Stimulated activated CD8-positive, alpha-beta memory T cell treated with anti-CD3 and anti-CD28 coated beads, Interleukin-7, amount 100 ng/mL, for 1 hour (primary cell): ENCODE measurements at places on chromosomes 11 and 22.

DNA sequence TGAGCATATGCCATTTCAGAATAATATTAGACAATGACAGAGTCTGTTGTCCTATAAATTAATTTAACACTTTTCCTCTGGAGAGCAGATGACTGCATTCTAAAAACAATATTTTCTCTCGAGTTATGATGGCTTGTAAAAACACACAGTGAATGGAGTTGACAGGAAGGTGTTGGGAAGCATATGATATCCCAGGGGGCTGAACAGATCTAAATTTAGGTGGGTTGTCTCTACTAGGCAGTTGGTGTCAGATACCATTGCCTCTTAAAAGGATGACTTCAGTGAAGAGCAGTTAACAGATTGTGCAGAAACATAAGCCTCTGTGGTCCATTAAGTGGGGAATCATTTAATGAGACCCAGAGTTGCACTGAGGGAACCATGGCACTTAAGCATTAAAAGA is 30.7 kb downstream of the SVIP start:
- DNase-seq: no peak

GRCh38 chr11:86524620-86525352 is 147.6 kb downstream of the ME3 start:
- DNase-seq: no peak

DNA sequence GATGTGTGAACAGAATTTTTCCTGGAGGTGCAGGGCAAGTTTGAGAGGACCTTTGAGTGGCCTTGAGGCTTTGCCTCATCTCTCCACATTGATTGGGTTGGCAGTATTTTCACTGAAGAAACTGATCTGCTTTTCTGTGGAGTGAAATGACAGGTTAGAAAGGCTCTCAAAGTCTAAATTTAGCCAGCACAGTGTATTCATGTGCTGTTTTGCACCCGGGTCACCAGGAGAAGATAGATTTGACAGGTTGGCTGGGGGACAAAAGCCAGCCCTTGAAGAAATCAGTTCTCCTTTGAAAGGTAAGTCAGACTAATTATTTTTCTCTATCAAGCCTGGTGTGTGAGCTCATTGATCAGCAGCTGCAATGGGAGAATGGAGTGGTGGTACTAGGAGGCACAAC is 152.9 kb downstream of the DBX1 start:
- no peak for DNase-seq

DNA sequence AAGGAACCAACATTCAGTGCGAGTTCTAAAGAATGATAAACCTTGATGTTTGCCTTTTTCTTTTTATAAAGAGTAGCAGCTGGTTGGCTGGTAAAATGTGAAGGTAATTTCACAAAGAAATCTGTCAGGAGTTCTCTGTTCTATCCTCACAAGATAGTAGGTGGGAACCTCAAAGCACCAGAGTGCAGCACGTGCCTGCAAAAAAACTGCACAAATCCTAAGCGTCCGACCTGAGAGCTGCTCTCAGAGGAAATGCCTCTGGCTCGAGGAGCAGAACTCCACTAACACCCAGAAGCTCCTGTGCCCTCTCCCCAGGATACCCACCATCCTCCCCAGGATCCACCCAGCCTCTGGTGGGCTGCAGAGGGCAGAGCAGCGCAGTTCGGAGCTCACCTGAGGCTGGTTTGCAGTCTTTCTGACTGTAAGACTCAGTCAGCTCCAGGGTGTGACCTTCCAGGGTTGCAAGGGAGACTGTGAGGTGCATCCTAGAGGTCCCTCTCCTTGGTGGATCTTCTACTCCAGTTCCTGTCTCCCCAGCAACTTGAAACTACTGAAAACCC is 23.5 kb downstream of the PRDM10 start:
- DNase-seq: no peak

- no peak for DNase-seq
These were observed 386.9 kb upstream of the FAT3 start for GRCh38 chr11:91837411-91838330.

GRCh38 chr11:27820249-27820648 is 120.0 kb upstream of the BDNF start:
- no peak for DNase-seq

- no peak for DNase-seq
These were observed 23.9 kb downstream of the TSPAN32 start for GRCh38 chr11:2325719-2326118.

- DNase-seq: no peak
These were observed 95.0 kb downstream of the PDE2A start for GRCh38 chr11:72578991-72579815.

- DNase-seq: no peak
These were observed 699 bp upstream of the SDF2L1 start for GRCh38 chr22:21641417-21641788.

DNA sequence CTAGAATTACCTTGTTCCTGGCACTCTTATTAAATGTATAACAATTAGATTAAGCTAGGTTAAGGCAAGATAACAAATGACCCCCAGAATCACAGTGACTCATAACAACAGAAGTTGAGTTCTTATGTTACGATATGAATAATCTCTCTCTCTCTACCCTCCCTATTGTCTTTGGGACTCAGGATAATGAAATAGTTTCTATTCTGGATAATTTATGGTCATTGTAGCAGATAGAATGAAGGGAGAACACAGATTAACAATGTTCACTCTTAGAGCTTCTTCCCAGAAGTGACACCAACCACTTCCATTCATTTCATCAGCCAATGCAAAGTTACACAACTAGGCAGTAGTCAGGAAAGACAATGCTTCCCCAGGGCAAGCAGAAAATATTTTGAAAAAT is 334.5 kb downstream of the C11orf87 start:
- no peak for DNase-seq

- no peak for DNase-seq
These were observed 7.6 kb downstream of the ZNF70 start for GRCh38 chr22:23743303-23743705.

DNA sequence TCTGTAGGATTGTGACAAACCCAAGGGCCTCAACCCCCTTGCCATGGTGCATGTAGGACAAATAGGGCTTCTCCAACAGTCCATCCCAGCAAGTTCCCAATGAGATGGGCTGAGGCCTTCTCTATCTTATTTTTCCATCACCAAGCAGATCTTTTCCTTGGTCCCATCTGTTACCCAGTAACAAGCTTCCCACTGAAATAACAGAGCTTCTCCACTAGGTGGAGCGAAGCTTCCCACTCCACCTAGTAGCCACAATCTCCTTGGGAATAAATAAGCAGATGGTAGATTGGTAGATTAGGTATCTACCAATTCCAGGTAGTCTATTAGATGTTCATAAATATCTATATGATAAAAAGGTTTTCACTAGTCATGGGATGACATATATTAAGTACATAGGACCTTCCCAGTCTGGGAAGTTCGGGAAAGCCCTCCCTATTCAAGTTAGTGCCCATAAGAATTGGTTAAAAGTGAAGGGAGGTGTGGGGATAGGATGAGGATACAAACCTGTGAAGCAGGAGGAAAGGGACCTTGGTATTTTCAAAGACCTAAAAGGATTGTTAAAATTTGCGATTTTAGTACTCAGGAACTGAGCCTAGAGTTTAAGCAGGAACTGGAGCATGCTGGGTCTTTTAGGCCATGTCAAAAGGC is 5.9 kb upstream of the OR52L1 start:
- DNase-seq: no peak

GRCh38 chr11:116384876-116385275 is 387.9 kb downstream of the BUD13 start:
- DNase-seq: no peak

DNA sequence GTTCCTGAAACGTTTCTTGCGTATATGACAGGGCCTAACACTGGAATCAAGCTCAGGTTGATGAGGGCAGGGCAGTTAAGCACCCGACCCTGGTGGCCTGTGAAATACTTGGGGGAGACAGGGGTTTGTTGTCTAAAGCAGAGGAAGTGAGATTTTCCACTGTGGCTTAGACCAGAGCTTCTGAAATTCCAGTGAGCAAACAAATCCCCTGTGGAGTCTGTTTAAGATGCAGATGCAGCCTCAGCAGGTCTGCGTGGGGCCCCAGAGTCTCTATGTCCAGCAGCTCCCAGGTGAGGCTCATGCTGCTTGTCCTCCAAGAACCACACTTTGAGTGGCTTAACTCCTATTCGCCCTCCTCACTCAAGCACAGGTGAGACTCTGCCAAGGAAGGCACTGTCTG is 39.1 kb upstream of the PRAME start:
- no peak for DNase-seq

DNA sequence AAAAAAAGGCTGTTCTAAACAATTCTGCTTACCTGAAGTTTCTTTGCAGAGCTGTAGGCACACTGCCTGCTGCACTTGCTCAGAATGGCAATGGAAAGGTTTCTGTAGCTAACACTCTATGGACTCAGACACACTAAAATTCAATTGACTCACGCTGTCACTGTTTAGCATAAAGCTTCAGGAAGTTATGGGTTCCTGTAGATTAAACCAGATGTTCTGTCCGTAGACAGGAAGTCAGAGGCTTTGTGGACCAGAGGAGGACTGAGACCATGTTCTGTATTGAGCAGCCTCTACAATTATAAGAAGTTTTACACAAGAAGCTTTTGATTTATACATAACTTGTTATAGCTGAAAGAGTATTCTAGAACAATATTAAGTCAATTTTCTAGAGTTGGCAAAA is 70.4 kb downstream of the GLYATL1 start:
- no peak for DNase-seq

GRCh38 chr11:129657866-129658525 is 157.7 kb upstream of the TMEM45B start:
- no peak for DNase-seq

- DNase-seq: no peak
These were observed 8.1 kb upstream of the SLC22A12 start for GRCh38 chr11:64582885-64583284.

- no peak for DNase-seq
These were observed 274.8 kb downstream of the SOX6 start for GRCh38 chr11:16081382-16082094.

GRCh38 chr11:87597725-87598124 is 560.0 kb downstream of the TMEM135 start:
- no peak for DNase-seq

DNA sequence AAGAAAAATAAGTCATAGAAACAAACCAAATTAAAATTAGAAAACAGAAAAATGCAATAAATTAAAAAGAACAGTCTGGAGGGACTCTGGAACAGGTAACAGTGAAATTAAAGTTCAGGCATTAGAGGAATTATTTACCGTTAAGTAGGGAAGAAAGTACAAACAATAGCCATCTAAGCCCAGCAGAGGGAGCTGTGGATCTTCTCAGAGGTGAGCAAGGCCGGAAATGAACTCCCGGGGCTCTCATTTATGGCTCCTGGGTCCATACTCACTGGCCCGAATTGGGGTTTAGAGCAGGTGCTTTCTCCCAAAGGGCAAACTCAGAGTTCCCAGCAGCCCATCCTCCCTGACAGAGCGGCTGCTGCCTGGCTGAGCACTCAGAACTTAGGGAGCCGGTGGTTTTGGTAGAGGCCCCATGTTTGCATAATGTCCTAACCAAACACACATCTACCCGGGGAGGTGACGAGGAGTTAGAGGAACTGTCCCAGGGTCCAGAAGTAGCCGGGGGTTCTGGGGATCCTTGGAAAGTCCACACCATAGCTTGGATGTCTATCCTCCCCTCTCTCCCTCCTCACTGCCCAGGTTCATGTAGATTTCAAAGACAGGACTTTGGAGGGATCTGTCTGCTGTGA is 87.8 kb upstream of the VPREB1 start:
- no peak for DNase-seq

DNA sequence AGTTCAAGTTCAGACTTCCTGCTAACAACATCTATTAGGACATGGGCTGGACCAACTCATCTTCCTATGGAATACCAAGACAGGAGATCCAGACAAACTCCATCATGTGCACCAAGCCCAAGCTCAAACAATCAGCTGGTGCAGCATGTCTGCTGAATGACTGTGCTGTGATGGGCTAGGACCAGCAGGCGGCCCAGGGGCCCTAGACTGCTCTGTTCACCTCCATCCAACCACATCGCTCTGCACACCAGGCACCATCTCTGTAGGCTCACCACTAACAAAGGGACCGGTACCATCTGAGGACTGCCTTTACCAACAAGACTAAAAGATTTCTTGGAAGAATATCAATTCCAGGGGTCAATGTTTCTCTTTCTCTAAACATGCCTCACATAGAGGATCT is 10.3 kb downstream of the BRD1 start:
- DNase-seq: no peak

GRCh38 chr11:12070446-12071267 is 39.7 kb upstream of the MICAL2 start:
- DNase-seq: no peak

DNA sequence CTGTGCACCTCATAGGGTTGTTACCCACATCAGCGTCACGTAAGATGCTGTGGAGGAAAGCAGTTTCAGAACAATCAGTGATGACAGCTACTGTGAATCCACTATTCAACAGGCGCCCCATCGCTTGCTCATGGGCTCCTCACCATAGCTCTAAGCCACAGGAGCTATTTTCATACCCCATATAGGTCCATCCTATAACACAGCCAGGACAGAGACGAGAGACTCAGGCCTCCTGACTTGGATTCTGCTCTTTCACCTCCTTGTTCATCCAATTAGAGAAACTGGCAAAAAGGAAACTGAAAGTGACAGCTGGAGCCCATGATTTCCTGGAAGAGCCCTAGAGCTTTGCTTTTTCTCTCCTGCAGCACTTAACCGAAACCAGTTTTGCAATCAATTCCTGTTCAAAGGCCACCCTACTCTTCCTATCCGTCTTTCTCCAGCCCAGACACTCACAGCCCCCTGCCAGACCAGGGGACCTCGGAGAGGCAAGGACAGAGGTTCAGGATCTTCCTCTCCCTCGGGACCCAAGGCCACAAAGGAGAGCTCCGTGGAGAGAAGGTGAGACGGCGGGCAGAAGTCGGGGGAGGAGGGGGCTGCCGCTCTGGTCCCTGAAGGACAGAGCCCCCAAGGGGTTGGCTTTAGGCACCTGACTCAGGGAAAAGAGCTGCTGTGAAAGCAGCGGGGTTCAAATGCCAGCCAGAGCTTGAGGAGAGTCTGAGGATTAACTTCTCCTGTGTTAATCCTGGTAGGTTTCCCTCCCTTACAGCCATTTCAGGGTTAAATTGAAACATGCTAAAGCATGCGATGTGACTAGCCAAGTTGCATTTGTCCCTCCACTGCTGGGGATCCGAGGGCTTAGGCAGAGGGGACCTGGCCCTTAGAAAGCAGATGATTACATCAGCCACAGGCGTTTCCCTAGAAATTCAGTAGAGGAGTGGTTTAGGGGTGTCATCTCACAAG is at the start of gene APOL6:
Gene APOL6 (plus strand): TSS at position 381 of the 960 bp plus-strand sequence. CDS start 7,980 bp downstream, outside the sequence.
- peak; percentile 17 for DNase-seq

DNA sequence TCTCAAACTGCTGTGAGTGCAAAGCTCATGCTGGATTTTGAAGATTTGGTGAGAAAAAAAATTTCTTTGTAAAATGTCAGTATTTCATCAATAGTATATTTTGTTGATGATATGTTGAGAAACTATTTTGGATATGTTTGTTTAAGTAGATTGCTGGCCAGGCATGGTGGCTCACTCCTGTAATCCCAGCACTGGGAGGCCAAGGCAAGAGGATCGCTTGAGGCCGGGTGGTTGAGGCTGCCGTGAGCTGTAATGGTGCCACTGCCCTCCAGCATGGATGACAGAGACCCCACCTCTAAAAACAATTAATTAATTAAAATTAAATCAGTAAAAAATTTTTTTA is 6.9 kb upstream of the IFITM3 start:
- no peak for DNase-seq

DNA sequence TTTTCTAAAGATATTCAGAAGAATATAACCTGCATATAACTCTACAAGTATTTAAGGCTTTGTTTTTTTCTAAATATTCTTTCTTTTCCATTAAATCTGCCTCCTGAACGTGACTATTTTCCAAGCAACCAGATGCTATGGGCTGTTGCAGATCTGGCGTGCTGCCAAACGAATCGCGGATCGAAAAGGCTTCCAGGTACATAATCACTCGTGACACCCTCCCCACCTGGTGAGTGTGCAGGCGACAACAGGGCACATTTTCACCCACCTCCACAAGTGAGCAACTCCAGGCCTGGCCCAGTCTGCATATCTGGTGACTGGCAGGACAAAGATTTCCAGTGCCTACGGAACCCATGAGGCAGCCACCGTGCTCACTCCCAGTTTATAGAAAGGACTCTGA is 660.1 kb downstream of the OPCML start:
- no peak for DNase-seq
